ENCODE measurements at places on chromosomes 2 and 18.

DNA sequence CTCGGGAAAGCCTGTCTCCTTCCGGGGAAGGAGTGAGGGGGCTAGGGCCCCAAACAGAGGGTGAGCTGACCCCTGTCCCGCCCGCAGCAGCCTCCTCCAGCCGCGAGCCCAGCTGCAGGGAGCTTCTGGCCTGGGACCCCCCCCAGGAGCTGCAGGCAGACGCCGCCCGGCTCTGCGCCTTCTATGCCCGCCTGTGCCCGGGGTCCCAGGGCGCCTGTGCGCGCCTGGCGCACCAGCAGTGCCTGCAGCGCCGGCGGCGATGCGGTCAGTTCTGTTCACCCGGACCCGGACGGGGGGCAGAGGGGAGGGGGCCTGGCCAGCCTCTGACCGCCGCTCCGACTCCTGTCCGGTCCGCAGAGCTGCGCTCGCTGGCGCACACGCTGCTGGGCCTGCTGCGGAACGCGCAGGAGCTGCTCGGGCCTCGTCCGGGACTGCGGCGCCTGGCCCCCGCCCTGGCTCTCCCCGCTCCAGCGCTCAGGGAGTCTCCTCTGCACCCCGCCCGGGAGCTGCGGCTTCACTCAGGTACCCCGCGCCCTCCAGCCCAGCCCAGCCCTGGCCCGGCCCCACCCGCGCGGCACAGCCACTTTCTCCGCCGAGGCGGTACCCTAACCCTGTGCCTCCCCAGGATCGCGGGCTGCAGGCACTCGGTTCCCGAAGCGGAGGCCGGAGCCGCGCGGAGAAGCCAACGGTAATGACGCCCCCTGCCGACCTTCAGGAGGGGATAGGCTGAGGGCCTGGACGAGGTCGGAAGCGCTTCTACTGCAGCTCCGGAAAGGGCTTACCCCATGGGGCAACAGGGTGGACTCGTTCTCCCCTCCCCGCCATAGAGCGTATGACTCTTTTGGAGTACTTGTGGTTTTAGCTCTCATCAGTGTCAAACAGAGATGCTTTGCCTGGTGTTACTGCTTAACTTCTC, 2.0 kb upstream of the CHRND start:
- peaks cover 60% of the 10 kb centered on the region for H3K4me1 ChIP-seq
- H3K27ac ChIP-seq, result peak overlapping the region; percentile 92
- DNase-seq, result peak; percentile 63
- peaks cover 59% of the 10 kb centered on the region for H3K27me3 ChIP-seq
- H3K36me3 ChIP-seq, result peaks cover 8% of the 10 kb centered on the region

GRCh38 chr2:128447538-128447995, 128.9 kb upstream of the HS6ST1 start:
- no peak overlapping the region for H3K4me3 ChIP-seq
- DNase-seq, result no peak
- peaks cover 51% of the 10 kb centered on the region for H3K4me1 ChIP-seq
- H3K27me3 ChIP-seq, result no peaks in the 10 kb centered on the region
- no peak overlapping the region for H3K27ac ChIP-seq

GRCh38 chr2:231455890-231456289, 8.4 kb downstream of the NCL start:
- no peaks in the 10 kb centered on the region for H3K27me3 ChIP-seq
- no peaks in the 10 kb centered on the region for H3K4me1 ChIP-seq
- DNase-seq, result no peak
- peaks cover 87% of the 10 kb centered on the region for H3K36me3 ChIP-seq

DNA sequence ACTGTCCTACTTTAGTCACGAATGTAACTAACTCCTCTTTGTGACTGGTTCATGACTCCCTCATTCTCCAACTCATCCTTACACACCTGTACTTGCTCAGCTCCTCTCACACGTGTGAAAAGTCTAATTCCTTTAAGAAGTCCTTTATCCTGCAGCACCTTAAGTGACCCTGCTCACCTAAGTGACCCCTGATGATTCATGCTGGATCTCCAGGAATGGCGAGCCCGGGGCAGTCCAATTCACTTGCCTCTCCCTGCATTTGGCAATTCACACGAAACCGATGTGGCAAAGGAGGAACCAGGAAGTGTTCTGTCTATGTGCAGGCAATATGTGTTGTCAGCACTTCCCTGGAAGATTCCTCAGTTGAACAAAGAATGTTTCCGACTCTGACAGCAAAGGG, 189.8 kb upstream of the NABP1 start:
- no peaks in the 10 kb centered on the region for H3K27me3 ChIP-seq
- H3K27ac ChIP-seq, result no peak overlapping the region
- H3K4me3 ChIP-seq, result no peak overlapping the region
- DNase-seq, result no peak
- no peaks in the 10 kb centered on the region for H3K4me1 ChIP-seq

- no peak overlapping the region for H3K27ac ChIP-seq
- peak; percentile 22 for DNase-seq
- no peaks in the 10 kb centered on the region for H3K27me3 ChIP-seq
- no peak overlapping the region for H3K4me3 ChIP-seq
- H3K4me1 ChIP-seq, result no peaks in the 10 kb centered on the region
These were observed 310.3 kb upstream of the CYP26B1 start for GRCh38 chr2:72457801-72458516.

DNA sequence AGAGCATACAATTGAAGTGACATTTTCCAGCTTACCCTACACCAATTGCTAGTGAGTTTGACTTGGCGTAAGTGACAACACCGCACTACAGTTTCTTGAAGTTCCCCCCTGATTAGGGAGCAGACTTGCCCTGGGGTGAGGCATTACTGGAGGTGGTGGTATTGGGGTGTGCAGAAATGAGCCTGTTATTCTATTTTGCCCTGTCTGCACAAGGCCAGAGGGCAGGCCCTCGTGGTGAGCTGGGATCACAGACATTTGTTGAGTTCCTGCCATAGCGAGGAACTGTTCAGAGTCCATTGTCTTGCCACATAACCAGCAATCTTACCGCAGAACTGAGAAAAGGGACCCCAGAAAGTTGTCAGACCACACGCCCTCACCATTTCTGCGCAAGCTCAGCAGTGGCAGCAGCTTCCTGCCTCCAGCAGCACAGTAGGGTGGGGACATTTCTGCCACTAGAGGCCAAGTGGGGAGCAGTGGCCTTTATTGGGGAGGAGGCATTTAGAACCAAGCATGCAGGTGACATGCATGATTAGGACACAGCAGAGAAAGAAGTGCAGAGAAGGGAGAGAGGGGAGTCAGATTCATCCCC, 103.6 kb upstream of the BCL2L11 start:
- no peak for DNase-seq
- H3K4me3 ChIP-seq, result no peak overlapping the region
- peaks cover 4% of the 10 kb centered on the region for H3K4me1 ChIP-seq
- no peaks in the 10 kb centered on the region for H3K36me3 ChIP-seq
- no peak overlapping the region for H3K27ac ChIP-seq

DNA sequence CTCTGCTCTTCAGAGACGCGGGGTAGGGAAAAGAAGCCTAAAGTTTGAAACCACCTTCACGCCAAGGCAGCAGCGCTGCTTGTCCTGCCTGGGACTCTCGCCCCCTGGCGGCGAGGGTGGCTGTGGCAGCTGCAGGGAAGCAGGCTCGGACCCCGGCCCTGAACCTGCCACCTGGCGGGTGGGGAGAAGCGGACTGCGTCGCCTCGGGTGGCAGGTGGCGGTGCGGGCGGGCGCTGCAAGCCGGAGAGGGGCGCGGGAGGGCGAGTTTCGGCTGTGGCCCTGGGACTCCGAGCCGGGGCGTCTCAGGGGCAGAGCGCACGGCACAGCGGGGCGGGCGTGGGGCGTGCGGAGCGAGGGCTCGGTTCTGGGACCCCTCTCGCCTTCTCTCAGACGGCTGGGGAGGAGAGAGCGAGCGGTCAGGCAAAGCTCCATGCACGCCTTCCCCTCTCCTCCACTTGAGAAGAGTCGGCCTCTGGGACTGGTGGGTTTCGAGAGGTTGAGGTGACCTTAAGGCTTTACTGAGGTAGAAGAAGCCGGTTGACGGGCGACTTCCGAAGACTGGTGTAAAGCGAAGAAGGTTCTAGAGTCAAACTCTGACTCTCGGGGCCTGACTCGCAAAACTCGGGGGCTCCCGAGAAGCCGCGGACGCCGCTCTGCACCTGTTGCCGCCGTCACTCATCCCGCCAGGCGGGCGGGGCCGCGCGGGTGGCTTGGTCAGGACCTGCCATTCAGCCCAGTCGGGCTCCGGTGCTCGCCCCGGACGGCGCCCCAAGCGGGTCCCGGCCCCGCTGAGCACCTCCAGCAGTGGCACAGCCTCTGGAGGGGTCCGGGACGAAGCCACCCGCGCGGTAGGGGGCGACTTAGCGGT, 1.1 kb upstream of the BOLL start:
- H3K36me3 ChIP-seq, result no peaks in the 10 kb centered on the region
- H3K27me3 ChIP-seq, result peaks cover 20% of the 10 kb centered on the region
- peak; percentile 59 for DNase-seq
- H3K4me3 ChIP-seq, result peak overlapping the region; percentile 51
- H3K4me1 ChIP-seq, result peaks cover 3% of the 10 kb centered on the region
- peak overlapping the region; percentile 62 for H3K27ac ChIP-seq

DNA sequence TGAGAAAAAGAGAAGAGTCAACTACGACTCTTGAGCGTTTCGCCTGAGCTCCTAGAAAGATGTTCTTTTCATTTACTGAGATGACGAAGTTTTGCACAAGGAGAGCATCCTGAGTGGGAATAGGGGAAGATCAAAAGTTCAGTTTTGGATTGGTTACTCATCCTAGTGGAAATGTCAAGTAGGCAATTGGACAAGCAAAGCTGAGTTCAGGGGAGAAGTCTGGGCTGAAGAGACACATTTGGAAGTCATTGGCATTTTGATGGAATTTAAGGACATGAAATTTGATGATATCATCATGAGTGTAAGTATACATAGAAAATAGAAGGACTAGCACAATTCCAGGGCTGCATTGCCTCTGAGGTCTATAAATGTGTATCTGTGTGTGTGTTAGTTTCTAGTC, 416.6 kb downstream of the RAD51AP2 start:
- H3K27me3 ChIP-seq, result no peaks in the 10 kb centered on the region
- H3K27ac ChIP-seq, result no peak overlapping the region
- no peaks in the 10 kb centered on the region for H3K36me3 ChIP-seq
- no peak overlapping the region for H3K4me3 ChIP-seq

DNA sequence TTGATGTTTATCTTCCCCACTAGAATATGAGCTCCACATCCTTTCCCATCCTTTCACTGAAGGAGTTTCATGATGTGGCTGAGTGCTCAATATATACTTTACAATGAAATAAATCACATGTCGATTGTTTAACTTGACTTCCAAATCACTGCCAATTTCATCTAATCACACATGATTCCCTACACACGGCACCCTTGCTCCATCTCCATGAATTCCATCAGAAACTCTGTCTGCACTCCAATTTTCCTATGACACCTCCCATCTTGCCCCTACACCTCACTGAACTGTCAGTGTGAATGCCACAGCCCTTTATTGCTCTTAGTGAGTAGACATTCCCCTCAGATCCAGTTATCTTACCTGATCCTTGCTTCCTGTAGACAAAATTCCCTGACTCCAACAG, 366.0 kb downstream of the CMPK2 start:
- no peaks in the 10 kb centered on the region for H3K27me3 ChIP-seq
- no peak overlapping the region for H3K4me3 ChIP-seq
- H3K4me1 ChIP-seq, result peaks cover 2% of the 10 kb centered on the region
- H3K27ac ChIP-seq, result no peak overlapping the region

DNA sequence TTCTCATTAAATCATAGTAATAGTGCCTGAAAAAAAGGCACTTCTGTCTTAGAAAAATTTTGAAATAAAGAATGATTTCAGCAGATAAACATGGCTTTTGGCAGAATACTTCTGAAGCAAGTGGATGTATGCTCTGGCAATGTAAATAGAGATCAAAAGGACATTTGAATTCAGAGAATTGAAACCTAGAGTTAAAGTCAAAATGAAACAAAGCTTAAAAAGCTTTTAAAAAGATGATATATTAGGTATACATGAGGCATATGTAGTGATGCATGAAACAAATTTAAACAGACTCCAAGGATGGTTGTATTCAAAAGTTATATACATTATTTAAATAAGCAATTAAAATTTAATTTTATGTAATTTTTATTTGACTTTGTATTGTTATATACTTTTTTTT, 1344.5 kb upstream of the TMEFF2 start:
- H3K27ac ChIP-seq, result no peak overlapping the region
- H3K4me1 ChIP-seq, result no peaks in the 10 kb centered on the region
- peak; percentile 4 for DNase-seq
- no peaks in the 10 kb centered on the region for H3K36me3 ChIP-seq
- no peaks in the 10 kb centered on the region for H3K27me3 ChIP-seq

GRCh38 chr18:8215741-8216140, 393.5 kb upstream of the RAB12 start:
- no peak overlapping the region for H3K4me3 ChIP-seq
- no peaks in the 10 kb centered on the region for H3K27me3 ChIP-seq
- no peak for DNase-seq
- no peaks in the 10 kb centered on the region for H3K4me1 ChIP-seq
- no peak overlapping the region for H3K27ac ChIP-seq

DNA sequence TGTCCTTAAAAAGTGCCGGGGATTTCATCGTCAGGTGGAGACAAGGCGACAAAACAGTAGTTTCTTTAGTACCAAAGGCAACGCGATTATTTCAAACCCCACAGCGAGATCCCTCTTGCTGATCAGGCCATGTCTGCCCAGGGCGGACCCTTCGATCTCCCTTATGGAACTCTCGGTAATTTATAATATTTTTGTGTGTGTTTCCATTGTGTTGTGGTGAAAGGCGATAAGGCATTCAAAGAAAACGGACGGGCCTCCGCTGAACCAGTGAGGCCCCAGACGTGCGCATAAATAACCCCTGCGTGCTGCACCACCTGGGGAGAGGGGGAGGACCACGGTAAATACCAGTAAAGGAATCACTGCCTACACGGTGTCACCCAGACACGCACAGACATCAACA, 1.4 kb upstream of the GAD1 start:
- no peak for DNase-seq
- peaks cover 39% of the 10 kb centered on the region for H3K4me1 ChIP-seq
- H3K27me3 ChIP-seq, result peaks cover 74% of the 10 kb centered on the region
- H3K27ac ChIP-seq, result no peak overlapping the region

DNA sequence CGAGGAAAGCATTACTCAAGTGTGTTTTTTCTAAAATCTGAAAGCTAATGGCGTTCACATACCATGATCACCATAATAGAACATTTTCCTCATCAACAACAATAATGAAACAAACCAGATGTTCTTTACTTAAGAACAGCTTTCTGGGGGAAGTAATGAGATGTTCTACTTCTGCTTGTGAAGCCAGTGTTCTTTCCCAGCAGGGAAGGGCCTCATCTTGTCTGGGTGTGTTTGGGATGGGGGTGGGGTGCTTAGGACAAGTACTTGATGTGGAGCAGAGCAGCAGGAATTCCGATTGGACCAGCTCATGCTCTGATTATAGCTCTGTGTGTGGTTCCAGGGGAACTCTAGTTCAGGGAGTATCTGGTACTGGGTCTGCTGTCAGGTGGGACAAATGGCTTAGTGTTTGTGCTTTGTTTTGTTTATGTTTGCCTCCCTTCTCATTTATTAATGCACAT, 163.0 kb upstream of the NOSTRIN start:
- no peaks in the 10 kb centered on the region for H3K36me3 ChIP-seq
- H3K27me3 ChIP-seq, result no peaks in the 10 kb centered on the region
- peaks cover 28% of the 10 kb centered on the region for H3K4me1 ChIP-seq

- no peaks in the 10 kb centered on the region for H3K27me3 ChIP-seq
- no peaks in the 10 kb centered on the region for H3K36me3 ChIP-seq
- H3K4me1 ChIP-seq, result peaks cover 9% of the 10 kb centered on the region
- no peak overlapping the region for H3K4me3 ChIP-seq
- no peak overlapping the region for H3K27ac ChIP-seq
- DNase-seq, result peak; percentile 19
These were observed 274.6 kb downstream of the CDH20 start for GRCh38 chr18:61607867-61608266.
